ENCODE measurements at places on chromosomes 16 and 17.

DNA sequence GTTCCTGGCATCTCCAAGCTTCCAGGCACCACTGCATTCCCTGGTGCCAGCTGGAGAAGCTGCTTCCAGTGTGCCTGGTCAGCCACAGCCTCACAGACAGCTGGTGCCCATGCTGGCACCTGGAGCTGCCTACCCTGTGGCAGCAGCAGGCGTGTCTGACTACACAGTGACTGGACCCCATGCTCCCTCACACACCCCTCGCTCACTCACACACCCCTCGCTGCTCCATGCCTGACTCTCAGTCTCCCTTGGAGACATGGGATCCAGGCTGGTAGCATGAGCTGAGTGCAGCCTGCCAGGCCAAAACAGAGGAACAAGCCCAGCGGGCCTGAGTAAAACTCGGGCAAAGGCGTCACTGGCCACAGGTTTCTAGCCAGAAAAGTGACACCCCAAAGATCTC is 59.1 kb upstream of the SMIM36 start:
- DNase-seq: no peak

- no peak for DNase-seq
Observed at GRCh38 chr16:51404386-51404785, 253.3 kb upstream of the SALL1 start.

- DNase-seq: no peak
Observed at GRCh38 chr16:3118846-3119245, 6.5 kb downstream of the ZNF205 start.

DNA sequence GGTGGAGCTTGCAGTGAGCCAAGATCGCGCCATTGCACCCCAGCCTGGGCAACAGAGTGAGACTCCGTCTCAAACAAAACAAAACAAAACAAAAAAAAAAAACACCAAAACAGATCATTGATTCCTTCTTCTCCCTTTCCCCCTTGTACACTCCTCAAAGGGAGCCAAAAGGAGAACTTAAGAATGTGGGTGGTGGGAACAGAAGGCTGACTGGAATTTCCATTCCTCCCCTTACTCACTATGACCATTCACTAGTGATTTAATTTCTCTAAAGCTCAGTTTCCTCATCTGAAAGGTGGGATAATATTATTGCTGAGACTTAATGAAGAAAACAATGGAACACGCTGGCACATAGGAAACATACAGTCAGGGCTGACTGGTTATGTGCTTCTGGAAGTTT is 17.1 kb upstream of the HNF1B start:
- DNase-seq: no peak

DNA sequence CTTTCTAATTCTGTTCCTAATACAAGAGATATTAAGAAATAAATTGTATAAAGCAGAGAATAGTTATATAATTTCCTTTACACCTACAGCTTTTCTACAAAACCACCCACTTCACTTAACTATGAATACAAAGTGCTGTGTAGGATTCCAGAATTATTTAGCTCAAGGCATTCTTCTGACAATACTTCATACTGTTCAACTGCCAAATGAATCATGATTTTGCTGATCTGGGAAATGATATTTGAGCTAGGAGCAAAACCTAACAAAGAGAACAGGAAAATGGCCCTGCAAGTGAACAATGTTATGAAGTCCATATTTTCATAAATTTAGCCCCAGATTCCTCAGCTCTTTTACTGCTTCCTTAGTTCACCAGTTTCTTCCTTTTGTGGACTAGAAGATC is 12.9 kb downstream of the BBS2 start:
- no peak for DNase-seq

GRCh38 chr17:65092262-65092661 is 35.7 kb upstream of the GNA13 start:
- no peak for DNase-seq

GRCh38 chr17:77901481-77901880 is 57.0 kb upstream of the TNRC6C start:
- DNase-seq: no peak

DNA sequence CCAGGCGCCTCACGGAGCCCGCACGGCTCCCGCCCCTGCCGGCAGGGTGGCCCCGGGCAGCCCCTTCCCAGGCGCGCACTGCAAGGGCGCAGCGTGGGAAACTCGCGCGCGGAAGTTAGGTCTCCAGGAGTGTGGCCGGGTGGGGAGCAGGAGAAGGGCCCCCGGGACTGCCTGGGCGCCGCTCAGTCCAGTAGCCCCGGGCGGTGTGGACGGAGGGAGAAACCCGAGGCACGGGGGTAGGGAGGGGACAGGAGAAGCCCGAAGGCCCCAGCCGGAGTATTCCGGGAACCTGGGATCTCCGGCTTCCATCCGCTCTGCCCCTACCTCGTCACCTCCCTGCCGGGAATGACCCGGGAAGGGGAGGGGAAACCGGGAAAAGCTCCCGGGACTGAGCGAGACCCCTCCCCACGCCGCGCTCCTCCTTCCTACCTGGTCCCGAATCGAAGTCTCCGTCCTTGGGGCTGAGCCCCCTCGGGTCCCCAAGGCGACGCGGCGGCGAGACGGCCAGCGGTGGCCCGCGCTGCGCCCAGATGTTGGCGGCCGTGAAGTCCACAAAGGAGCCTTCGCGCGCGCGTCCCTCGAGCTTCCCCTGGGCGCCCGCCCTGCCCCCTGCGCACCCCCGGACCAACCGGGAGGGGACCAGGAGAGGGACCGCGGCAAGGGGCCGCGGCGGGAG is 418 bp downstream of the SOCS3 start:
- DNase-seq: no peak

DNA sequence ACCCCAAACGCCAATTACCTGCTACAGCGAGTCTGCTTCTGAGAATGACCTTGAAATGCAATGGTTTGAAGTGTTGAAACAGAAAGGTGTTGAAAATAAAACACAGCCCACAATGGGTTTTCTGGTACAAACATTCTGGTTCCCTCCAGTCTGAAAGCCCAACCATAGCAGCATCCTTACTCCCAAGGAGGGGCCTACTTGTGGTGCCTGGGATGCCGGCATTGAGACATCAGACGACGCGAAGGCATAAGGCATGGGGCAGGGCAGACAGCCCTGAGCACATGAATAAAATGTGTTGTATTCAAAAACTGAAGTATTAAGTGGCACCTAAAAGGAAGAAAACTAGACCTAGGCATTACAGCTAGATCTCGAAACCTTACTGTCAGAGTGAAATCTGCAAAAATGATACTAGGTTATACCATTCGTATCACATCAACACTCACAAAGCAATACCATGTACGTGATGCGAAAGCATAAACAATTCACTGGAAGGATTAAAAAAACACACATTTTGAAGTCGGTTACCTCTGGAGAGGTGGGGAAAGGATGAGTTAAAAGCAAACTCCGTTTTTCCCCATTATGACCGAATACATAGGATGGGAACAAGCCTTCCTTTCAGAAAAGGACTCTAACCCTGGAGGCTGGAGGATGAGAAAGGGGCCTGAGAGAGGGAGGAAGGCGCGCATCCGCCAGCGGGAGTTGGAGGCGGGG is 702 bp downstream of the NUDT21 start:
- no peak for DNase-seq

- no peak for DNase-seq
Observed at GRCh38 chr17:50790618-50791017, 23.3 kb upstream of the ANKRD40CL start.

GRCh38 chr17:18156171-18156975 is 27.3 kb upstream of the ALKBH5 start:
- no peak for DNase-seq

GRCh38 chr17:45650561-45650960 is 133.6 kb upstream of the CRHR1 start:
- no peak for DNase-seq

DNA sequence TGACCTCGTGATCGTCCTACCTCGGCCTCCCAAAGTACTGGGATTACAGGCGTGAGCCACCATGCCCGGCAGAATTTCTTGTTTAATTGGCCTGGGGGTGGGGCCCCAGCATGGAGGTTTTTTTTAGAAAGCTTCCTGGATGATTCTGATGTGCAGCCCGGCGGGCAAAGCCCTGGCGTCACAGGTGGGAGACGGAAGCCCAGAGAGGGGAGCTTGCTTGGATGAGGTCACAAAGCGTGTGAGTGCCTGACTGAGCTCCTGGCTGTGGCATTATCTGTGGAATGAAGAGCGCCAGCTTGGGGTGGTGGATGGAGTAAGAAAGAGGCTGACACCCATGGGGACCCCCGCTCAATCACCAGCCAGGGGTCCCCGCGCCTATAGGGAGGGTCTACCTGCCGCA is 4.1 kb downstream of the VASN start:
- DNase-seq: no peak

DNA sequence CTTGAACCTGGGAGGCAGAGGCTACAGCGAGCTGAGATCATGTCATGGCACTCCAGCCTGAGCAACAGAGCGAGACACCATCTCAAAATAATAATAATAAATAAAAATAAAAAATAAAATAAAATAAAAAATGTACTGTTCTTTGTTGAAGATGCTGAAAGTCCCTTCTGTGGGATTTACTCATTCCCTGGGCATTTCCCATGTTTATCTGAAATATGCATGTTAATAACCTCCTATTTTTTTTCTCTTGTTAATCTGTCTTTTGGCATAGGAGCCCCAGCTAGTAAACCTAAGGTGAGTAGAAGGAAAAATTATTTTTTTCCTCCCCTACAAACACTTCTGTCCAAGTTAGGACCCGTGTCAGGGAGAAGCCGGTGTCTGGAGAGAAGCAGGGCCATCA is 34.4 kb downstream of the TMEM92 start:
- no peak for DNase-seq

- DNase-seq: no peak
Observed at GRCh38 chr16:59169168-59169567, 435.1 kb upstream of the GOT2 start.

DNA sequence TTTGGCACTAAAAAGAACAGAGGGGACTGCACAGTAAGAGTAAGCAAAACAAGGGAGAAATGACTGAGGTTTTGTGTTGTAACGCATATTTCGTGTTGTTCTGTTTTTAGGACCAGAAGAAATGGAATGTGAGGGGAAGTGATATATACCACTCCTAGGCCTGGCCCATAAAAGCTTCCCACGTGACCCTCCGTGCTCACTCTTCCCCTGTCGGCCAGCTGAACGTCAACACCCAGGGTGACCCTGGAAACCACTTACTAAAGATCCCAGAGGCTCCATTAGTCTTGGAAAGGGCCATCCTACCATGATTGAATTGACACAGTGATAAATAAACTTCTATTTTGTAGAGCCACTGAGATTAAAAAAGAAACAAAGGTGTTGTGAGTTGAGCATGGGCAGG is 79.8 kb downstream of the HELZ start:
- DNase-seq: no peak

DNA sequence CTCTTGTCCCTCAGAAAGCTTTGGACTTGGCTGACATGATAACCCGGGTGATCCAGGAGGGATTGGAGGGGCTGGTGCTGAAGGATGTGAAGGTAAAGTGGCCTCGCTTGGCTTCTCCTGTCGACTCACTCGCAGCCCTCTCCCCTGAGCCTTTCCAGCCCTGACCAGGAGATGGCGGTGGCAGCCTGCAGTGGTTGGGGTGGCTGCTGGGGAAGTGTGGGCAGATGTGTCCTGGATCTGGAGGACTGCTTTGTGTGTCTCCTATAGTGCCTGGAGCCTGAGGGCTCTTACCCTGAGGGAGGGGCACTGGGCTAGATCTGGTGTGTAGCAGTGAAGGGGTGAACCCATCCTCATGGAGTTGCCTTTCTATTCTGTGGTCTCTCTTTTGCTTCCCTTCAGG is 17.9 kb downstream of the LIG3 start:
- DNase-seq: peak; percentile 84

- DNase-seq: peak; percentile 65
Observed at GRCh38 chr17:49556223-49556943, 19.3 kb upstream of the NXPH3 start.

GRCh38 chr17:66483906-66484305 is 181.5 kb downstream of the PRKCA start:
- no peak for DNase-seq

- DNase-seq: no peak
Observed at GRCh38 chr16:3004319-3004718, 8.4 kb upstream of the CLDN9 start.

DNA sequence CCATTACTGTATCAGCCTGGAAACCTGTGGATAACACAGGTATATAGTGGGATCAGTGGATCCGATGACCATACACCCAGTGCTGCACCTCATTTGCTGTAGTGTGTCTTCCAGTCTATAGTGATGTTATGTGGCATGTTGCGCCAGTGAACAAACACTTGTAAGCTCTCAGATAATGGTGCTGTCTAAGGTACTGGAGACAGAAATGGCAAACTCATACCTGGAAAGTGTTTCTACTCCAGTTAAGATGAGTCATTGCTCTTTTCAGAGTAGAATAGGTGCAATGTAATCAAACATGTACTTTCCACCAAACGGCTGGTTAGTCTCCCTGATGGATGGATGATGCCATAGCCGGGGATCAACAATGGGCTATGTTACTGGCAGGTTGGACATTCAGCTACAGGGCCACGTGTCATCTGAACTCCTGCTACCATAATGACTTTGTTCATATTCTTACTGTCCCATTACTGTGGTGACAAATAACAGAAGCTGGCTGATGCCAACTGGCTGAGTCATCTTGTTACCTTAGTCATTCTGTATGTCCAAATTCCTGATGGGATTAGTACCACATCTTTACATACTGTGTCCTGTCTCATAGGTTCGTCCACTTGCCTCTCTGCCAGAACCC is 6.3 kb downstream of the CCL11 start:
- DNase-seq: no peak

GRCh38 chr16:87265261-87265660 is 51.9 kb downstream of the C16orf95 start:
- DNase-seq: no peak

DNA sequence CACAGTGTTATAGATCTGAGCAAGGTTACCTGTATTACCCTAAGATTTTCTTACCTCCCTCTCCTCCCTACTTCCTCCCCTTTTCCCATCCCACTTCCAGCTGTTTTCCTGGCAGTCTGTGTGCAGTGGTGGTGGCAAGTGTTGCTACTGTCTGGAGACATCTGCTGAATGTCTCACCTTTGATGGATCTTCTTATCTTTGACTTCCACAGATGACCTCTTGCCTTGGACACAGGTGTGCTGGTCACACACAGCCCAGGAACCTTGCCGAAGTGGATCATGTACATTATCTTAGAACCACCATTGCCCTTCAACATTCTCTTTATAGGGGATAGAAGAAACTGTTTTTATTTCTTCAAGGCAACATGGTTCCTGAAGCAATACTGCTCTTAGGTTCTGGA is 245.1 kb downstream of the UTP18 start:
- DNase-seq: no peak

- no peak for DNase-seq
Observed at GRCh38 chr17:13311306-13311705, 290.4 kb downstream of the HS3ST3A1 start.

- DNase-seq: no peak
Observed at GRCh38 chr16:75289189-75289588, 37.8 kb upstream of the BCAR1 start.

GRCh38 chr17:60098578-60098977 is 19.9 kb upstream of the HEATR6 start:
- no peak for DNase-seq

DNA sequence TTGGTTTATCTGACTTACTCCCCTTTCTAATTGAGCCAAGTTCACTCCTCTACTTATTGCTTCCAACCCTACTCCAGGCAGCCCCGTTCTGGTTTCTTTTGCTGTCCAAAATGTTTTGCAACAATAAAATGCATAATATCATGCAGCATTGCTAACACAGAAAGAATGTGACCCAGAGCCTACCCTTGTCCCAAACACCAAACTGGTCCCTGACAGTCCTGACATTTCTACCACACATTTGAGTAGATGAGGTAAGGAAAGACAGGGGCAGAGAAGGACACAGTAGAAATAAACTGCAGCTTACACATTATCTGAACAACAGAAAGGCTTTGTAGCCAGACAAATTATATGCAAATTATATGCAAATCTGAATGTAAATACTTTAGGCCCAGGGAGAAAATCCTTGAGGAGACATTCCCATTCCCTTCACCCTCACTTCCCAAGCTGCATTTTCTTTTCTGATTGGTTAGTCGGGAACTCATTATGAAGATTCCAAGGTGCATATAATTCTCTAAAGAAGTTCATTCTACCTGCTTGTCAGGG is 31.6 kb downstream of the SOX9 start:
- DNase-seq: no peak
